ENCODE measurements at places on chromosomes 3 and 15.

GRCh38 chr3:14938954-14939353 is 8.4 kb upstream of the NR2C2 start:
- no peak for DNase-seq

DNA sequence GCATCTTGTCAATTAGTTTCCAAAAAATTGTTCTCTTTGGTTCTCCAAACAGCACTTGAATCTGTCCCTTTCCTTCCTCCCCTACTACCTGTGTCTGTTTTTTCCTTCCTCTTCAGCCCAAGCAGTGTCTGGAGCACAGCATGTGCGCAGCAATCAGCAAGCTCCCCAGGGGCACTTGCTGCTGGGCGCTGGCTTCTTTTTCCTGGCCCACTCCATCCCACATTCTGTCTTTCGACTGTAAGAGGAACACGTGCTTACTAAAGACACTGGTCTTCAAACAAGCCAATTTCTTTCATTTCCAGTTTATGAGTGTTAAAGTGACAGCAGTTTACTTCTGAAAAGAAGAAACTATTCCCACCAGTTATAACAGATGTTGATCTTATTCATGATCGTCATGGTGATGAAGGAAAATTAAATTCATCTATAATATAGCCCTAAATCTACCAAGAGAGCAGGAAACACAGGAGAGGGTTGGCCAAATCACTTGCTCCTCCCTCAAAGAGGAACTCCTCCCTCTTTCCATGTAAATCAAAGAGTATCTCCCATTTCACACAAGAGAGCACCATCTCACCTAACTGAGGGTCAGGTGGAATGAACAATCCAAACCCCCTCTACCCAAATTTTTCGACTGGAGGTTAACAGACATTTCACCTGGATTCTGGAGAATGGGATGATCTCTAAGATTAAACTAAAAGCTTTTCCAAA is 115.4 kb downstream of the IGF2BP2 start:
- no peak for DNase-seq

- no peak for DNase-seq
Observed at GRCh38 chr3:104519068-104519467, 847.6 kb upstream of the ALCAM start.

- DNase-seq = no peak
Observed at GRCh38 chr15:47620960-47621681, 96.2 kb upstream of the SEMA6D start.

DNA sequence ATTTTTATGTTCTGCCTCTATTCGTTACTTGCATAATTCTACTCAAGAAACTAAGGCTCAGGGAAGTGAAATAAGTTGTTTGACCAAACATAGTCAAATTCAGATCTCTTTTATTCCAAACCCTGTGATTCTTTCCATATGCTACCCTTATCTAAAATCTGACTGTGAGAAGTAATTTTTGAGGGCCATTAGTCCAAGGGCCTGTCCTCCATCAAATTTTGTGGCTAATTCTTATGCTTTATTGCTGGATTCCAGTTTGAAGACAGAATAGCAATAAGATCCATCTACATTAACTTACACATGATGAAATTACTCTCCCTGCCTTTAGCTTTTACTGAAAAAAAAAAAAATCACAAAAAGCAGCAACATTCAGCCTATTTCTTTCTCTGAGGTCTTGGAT is 74.0 kb downstream of the ZIC1 start:
- DNase-seq = no peak
